ENCODE measurements at places on chromosomes 12 and 14.

- DNase-seq, result peak; percentile 96
Observed at GRCh38 chr12:63978519-63978918, 134.0 kb downstream of the SRGAP1 start.

DNA sequence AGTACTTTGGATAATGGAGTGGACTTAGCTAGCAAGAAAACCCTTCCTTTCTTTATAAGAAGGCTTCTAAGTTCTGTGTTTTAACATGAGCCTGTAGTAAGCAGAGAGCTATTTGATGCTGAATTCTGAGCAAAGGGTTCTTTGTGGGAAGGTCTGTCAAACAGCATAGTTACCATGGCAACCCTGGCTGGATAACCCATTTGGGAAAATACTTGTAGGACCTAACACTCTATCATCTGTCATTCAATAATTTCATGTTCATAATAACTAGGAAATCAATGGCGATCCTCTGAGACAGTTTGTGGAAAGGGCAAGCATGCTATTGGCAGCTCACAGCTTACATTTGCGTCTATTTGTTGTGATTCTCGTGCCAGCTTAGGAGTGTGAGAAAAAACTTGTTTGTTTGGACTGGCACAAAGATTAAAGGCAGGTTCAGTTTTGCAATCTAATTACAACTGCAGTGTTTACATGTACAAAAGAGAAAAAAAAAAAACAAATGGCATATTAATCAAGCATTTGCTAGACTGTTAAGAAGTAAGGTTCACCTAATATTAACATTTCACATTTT, 219.2 kb downstream of the PDZRN4 start:
- no peak for DNase-seq

- no peak for DNase-seq
Observed at GRCh38 chr12:96698521-96698920, 208.5 kb upstream of the NEDD1 start.

DNA sequence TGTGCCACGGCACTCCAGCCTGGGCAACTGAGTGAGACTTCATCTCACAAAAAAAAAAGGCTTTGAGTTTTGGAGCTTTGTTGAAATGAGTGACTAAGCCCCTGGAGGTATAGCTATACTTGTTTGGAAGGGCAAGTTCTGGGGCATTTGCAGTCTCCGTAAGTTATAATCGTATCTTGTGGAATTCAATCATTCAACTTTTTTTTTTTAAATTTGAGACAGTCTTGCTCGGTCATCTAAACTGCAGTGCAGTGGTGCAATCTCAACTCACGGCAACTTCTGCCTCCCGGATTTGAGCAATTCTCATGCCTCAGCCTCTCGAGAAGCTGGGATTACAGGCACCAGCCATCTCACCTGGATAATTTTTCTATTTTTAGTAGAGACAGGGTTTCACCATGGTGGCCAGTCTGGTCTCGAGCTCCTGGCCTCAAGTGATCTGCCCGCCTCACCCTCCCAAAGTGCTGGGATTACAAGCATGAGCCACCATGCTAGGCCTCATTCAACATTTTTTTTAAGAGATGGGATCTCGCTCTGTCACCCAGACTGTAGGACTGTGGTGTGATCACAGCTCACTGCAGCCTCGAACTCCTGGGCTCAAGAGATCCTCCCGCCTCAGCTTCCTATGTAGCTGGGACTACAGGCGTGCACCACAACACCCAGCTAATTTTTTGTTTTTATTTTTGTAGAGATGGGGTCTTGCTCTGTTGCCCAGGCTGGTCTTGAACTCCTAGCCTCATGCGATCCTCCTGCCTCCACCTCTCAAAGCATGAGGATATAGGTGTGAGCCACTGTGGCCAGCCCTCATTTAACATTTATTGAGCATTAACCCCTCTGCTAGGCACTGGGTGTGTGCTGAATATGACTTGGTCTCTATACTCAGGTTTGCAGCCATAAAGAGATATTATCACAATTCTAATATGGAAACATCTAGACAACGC, 133.7 kb upstream of the MAP1LC3B2 start:
- DNase-seq, result no peak

GRCh38 chr14:31124197-31124596, 83.4 kb downstream of the HECTD1 start:
- no peak for DNase-seq

DNA sequence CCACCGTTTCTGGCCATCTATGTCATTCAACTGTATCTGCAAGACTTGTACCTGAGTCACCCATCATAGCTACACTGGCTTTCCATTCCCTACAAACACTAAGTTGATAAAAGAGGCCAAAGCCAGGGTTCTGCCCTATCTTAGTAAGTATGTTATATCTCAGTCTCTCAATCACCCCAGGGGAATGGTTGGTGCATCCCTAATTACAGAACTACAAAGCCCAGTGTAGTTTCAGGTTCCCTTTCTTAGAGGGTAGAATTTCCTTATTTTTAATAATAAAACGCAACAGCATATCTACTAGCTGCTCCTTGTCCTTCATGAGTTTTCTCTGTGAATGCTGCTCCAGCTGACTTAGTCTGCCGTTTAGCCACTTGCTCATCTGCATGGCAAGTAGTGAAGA, 57.6 kb downstream of the ST8SIA1 start:
- no peak for DNase-seq

DNA sequence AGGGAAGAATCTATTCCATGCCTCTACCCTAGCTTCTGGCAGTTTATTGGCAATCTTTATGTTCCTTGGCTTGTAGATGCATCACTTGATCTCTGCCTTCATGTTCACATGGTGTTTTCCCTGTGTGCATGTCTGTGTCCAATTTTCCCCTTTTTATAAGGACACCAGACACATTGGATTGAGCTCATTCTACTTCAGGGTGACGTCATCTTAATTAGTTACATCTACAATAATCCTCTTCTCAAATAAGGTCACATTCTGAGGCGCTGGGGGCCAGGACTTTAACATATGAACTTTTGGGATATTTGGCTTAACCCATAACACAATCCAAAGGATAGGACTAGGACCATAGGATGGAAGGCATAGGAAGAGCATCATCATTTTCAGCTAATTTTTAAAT, 101.4 kb downstream of the KCNMB4 start:
- DNase-seq, result no peak

GRCh38 chr14:45811155-45811554, 558.2 kb upstream of the MIS18BP1 start:
- DNase-seq, result no peak

- DNase-seq, result no peak
Observed at GRCh38 chr12:73863546-73863945, 674.1 kb upstream of the ATXN7L3B start.

DNA sequence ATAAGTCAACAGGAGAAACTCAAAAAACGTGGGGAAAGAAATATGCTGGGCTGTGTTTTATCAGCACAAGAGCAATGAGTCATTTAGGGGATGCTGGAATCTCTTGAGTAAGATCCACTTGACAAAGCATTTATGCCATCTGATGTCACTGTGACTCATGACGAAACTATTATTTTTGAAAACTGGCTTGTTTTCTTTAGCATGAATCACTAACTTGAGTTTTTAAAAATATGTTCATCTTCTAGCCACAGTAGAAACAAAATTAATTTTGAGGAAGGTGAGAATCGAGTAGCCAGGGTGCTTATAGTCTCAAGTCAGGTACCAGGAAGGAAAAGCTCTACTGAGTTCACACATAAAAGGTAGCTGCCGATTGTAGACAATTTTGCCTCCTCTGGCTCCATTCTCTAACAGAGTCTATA, 456.2 kb upstream of the MGAT4C start:
- peak; percentile 98 for DNase-seq

GRCh38 chr12:53078425-53079225, 565 bp downstream of the SPRYD3 start:
- no peak for DNase-seq

GRCh38 chr12:111076611-111077451, 156.5 kb upstream of the MYL2 start:
- DNase-seq, result no peak

Data from NCI-H226 (cell line).